Bronchial epithelial cell (primary cell): ENCODE measurements at places on chromosomes 3 and 15.

DNA sequence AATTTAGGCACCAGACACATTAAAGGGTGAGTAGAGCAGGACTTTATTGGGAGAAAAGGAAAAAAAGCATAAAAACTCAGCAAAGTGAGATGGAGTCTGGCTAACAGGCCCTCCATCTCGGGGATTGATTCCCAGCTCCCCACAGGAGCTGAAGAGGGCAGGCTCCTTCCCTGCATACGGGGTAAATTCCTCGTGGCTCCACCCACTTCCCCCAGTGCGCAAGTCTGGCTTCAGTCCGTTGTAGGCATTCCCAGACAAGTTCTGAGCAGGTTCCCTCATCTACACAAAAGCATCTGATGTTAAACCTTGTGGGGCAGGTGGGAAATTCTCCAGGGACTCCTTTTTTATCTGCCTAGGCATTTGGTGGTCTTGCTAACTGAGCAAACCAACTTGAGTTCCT lies 722.6 kb downstream of the ZNF385D start:
- no peak for DNase-seq

DNA sequence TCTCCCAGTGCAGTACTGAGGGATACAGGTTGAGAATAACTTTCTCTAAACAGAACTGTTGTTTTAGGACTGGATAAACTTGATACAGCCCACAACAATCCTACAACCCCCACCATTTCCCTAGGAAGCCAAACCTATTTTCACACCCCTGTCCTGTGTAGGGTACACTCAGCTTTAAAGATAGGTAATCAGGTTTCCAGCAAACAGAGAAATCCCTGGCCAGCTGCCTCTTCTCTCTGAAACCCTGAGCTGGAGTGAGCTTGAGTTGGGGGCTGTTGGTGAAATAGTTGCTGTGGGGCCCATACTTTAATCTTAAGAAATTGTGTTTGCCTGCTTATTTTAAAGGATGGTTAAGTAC lies 22.1 kb downstream of the ARHGAP31 start:
- no peak for DNase-seq

- no peak for DNase-seq
These were observed 226.8 kb upstream of the BHLHE40 start for GRCh38 chr3:4752201-4753072.

- no peak for DNase-seq
These were observed 9.5 kb downstream of the TMEM44 start for GRCh38 chr3:194623449-194624290.

DNA sequence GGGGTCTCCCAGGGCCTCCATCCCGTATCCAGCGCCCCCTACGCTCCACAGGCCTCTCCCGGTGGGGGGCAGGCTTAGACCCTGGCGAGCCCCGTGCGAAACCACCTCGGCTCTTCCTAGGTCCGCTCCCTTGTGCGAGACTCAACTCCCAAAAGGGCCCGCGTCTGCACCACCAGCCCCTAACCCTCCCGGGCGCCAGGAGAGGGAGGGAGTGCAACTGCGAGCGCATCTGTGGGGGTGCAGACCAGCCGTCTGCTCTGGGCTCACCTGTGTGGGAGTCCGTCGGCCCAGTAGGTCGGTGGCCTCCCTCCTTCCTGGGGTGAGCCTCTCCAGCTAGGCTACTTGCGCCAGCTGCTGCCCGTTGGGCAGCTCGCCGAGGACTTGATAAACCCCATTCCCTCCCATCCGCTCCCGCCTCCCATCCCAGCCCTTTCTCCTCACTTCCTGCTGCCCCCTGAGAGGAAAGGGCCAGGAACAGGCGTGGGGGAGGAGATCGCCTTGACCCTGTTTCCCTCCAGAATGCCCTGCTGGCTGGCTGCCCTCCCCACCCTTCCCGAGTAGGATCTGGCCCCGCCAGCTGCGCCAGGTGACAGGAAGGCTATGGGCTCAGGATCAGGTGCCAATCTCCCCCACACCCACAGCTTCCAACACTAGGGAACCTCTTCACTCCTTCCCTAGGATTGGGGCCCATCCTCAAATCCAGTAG lies at the start of gene HYAL2:
HYAL2 (minus strand) TSS at position 360 of the 706 bp plus-strand sequence. CDS start 2,256 bp downstream, outside the sequence.
- no peak for DNase-seq

GRCh38 chr3:42865256-42865655 lies 10.4 kb downstream of the CYP8B1 start:
- no peak for DNase-seq

GRCh38 chr3:42980209-42980608 lies 1.1 kb downstream of the GASK1A start:
- DNase-seq, result no peak

- DNase-seq, result peak; percentile 26
These were observed 67.1 kb downstream of the ATP2B2 start for GRCh38 chr3:10437995-10438901.

GRCh38 chr15:77027697-77028450 lies 32.9 kb downstream of the PSTPIP1 start:
- no peak for DNase-seq

DNA sequence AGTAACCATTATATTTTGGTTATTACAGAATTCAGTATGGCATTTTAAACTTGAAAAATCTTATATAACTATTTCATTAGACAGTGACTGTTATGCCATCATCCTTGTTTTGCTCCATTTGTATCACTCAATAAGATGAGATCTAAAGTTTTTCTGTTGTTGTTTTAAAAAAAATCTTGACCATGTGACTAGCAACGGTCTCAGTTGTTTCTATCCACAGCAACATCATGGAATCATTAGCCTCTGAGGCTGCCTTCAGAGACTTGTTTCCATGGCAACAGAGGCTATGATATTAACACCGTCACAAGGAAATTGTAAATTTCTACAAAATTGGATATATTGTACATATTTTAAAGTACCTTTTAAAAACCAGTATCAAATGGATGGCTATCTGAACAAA lies 129.8 kb downstream of the DLG1 start:
- no peak for DNase-seq

GRCh38 chr15:39455471-39455991 lies 125.3 kb upstream of the THBS1 start:
- peak; percentile 75 for DNase-seq

DNA sequence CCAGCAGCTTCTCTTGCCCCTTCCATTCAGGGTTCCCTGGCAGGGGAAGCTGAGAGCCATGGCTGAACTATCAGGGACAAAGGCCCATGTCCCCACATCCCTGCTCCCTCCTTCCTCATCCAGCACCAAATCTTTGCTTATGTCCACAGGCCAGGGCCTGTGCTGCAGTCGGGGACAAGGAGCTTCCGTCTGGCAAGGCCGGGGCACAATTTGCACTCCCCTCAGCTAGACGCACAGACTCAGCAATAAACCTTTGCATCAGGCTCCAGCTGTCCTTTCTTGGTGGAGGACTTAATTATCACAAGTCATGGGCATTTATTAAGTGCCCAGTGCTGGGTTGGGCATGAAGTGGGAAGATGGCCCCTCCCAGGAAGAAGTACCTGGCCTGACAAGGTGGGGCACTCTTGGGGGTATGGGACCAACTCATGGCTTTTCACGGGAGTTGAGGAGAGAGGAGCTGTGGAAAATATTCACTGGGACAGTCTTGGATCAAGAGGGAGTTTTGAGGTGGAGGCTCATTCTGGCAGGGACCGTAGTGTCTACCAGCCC lies 4.9 kb downstream of the GNAT1 start:
- no peak for DNase-seq

DNA sequence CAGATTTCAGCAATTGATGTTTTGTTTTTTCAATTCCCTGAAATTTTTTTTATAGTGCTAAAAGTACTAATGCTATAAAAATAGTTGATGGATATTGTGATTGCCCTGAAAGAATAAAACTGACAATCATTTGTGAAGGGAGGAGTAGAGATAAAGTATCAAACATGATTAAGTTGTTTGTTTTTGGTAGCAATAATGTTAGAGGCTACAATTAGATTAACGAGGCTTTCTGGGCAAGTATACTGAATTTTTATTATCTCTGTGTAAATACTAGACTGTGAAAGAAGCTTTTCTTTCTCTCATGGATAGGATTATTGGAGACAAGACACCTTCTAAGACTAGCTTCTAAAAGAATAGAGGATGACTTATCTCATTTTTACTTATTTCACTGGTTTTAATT lies 15.6 kb downstream of the NR1D2 start:
- DNase-seq, result no peak

GRCh38 chr3:107297597-107297996 lies 79.6 kb upstream of the CCDC54 start:
- no peak for DNase-seq

GRCh38 chr15:79373728-79374127 lies 58.4 kb upstream of the MINAR1 start:
- no peak for DNase-seq

DNA sequence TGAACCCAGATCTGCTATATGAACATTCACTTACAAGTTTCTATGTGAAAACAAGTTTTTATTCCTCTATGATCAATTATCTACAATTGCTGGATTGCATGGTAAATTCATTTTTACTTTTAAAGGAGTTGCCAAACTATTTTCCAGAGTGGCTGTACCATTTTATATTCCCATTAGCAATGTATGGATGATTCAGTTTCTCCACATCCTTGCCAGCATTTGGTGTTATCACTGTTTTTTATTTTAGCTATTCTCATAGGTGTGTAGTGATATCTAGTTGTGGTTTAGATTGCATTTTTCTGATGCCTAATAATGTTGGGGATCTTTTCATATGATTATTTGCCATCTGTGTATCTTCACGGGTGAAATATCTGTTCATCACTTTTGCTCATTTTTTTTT lies 78.3 kb downstream of the APBA2 start:
- no peak for DNase-seq

GRCh38 chr15:39367596-39367995 lies 213.3 kb upstream of the THBS1 start:
- no peak for DNase-seq

GRCh38 chr15:31556494-31557150 lies 230.0 kb downstream of the KLF13 start:
- no peak for DNase-seq

DNA sequence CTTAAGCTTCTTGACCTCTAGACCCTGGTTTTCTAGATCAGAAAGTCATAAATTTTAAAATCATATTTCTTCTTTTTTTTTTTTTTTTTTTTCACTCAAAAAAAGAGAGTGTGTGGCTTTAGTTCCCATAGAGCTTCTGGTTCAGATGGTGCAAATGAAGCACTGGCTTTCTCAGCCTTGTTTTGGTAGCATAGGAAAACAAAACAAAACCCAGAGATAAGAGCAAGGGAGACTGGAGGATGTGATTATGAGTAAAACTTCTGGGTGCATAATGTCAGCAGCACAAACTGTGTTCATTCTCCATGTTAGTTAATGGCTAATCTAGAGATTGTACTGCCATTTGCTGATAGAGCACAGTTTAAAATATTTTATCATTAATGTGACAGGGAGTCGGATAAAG lies 55.4 kb downstream of the RARB start:
- DNase-seq, result no peak

GRCh38 chr3:130688697-130689470 lies 57.7 kb downstream of the PIK3R4 start:
- DNase-seq, result no peak

GRCh38 chr15:74726774-74727164 lies 1.4 kb upstream of the CYP1A1 start:
- DNase-seq, result no peak

- no peak for DNase-seq
These were observed 513.5 kb upstream of the GBE1 start for GRCh38 chr3:82274897-82275296.

DNA sequence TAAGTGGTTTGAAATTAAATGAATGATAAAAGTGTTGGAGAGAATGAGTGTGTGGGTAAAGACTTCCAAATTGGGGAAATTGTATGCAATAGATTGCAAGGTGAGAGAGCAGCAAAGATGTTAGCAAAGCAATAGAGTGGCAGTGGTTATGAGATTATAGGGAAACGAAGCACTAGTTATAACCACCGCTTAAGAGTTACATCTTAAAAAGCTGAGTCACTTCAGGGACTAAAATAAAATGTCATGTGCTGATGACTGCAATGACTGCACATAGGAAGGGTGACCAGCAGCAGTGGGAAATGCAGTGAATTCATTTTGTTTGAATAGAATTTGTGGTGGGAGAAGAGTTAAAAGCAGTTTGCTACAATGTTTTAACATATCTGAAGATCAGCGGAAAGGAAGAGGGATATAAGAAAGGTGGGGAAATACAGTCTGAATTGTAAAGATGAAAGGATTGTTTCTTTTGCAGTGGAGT lies 127.3 kb downstream of the RAP2B start:
- peak; percentile 70 for DNase-seq
